CD14-positive monocyte (primary cell): ENCODE measurements at places on chromosomes 2 and 18. TPM values are rescaled to one million over a fixed set of nuclear protein-coding genes. Genes with fewer than 3 reads are reported as not detected.

- H3K27ac ChIP-seq, result no peak overlapping the region
- DNase-seq, result no peak
- H3K4me3 ChIP-seq, result no peak overlapping the region
- H3K4me1 ChIP-seq, result peaks cover under 1% of the 10 kb centered on the region
Measured at GRCh38 chr2:120331903-120332302, 14.0 kb upstream of the INHBB start.

GRCh38 chr2:238945433-238946150 lies 97.7 kb downstream of the TWIST2 start:
- H3K4me3 ChIP-seq, result no peak overlapping the region
- no peak for DNase-seq
- no peaks in the 10 kb centered on the region for H3K27me3 ChIP-seq
- H3K4me1 ChIP-seq, result peaks cover 21% of the 10 kb centered on the region
- no peaks in the 10 kb centered on the region for H3K36me3 ChIP-seq
- no peak overlapping the region for H3K27ac ChIP-seq

PAX8 gene
- 0.36 TPM for polyA plus RNA-seq

DNA sequence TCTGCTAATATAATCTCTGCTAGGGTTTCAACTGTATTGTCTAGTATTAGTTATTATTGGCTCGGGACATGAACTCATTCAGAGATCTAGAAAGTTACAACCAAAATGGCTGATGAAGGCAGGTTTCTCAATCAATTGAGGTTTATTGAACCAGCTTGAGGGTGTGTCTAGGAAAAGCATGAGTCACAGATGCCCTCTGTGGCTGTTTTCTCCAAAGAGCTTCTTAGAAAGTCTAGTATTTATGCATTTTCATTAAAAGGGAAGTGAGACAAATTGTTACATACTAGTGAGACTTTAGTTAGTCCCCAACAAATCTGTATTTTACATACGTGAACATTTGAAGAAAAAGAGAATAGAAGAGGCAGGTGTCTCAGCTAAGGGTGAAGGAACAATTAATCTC lies 23.0 kb upstream of the RTTN start:
- H3K4me1 ChIP-seq, result peaks cover 5% of the 10 kb centered on the region
- peak; percentile 30 for DNase-seq
- H3K27me3 ChIP-seq, result peaks cover 2% of the 10 kb centered on the region
- H3K4me3 ChIP-seq, result no peak overlapping the region

DNA sequence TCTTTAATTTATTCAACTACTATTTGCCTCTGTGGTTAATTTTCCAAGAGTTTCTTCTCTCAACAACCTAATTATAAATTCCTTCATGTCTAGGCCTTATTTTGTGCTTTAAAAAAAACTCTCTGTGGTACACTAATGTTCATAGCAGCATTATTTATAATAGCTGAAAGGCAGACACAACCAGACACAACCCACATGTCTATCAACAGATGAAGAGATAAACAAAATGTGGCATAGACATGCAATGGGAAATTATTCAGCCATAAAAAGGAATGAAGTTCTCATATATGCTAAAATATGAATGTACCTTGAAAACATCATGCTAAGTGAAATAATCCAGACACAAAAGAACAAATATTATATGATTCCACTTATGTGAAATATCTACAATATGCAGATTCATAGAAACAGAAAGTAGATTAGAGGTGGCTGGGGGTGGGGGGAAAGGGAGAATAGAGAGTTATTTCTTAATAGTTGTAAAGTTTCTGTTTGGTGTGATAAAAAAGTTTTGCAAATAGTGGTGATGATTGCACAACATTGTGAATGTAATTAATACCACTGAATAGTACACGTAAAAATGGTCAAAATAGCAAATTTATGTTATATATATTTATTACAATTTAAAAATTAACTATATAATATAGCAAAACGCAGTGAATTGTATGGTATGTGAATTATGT lies 28.1 kb upstream of the RASGRP3 start:
- H3K4me1 ChIP-seq, result no peaks in the 10 kb centered on the region
- no peaks in the 10 kb centered on the region for H3K27me3 ChIP-seq
- no peak overlapping the region for H3K27ac ChIP-seq
- no peak overlapping the region for H3K4me3 ChIP-seq

SRSF7 gene
- polyA plus RNA-seq, result 226 TPM

DNA sequence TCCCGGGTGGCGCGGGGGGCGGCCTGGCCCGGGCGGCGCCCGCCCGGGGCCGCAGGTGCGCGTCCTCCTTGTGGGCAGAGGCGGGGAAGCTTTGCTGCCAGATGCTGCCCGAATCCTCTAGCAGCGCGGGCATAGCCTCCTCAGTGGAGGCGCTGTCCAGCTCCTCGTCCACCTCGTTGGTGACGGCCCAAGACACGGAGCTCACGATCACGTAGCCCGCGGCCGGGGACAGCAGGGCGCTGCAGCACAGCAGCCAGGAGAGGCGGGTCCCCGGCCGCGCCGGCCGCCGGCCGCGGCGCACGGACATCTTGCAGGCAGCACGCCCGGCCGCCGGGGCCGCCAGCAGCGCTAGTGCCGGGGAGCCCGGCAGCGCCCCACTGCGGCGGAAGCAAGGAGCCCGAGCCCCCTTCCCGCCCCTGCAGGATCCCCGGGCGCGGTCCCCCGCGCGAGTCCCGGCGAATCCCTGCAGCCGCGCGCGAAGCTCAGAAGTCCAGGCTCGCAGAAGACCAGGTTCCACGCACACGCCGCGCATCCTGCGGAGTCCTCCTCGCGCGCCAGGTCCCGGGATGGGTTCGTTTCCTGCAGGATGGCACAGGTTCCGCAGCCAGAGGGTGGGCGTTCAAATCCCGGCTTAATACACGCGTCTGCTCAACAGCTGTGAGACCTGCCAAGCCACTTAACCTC lies at the start of gene CREG2:
Gene CREG2, minus strand, starts transcription at position 353 of the 684 bp plus-strand sequence. Its CDS starts 46 bp downstream, at position 307.
- H3K27me3 ChIP-seq, result peaks cover 50% of the 10 kb centered on the region
- no peaks in the 10 kb centered on the region for H3K36me3 ChIP-seq
- no peak within 1 kb of the TSS for H3K4me3 ChIP-seq
- peak; percentile 49 for DNase-seq
- no peak within 1 kb of the TSS for H3K27ac ChIP-seq
